ENCODE measurements at places on chromosomes 6 and 20.
A peak's percentile ranks its signal among the peaks of the same experiment; 100 is the strongest.

DNA sequence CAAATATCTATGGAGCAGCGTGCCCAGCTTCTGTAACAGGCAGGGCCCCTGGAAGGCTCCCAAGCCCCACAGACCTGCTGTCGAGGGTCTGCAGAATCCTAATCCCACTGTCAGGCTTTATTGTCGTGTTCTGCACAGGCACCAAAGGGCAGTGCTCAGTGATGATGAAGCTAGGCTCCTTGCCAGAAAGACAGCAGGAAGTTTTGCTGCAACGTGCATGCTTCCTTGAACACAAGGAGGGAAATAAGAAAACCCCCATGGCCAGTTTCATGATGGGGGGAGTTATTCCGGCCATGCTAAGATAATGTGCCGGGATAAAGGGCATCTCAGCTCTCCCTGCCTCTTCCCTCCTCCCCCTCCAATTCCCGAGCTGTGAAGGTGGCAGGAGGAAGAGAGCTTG lies 109.4 kb upstream of the KCNG1 start:
- no peak for DNase-seq

GRCh38 chr6:91487696-91488392 lies 901.0 kb upstream of the MAP3K7 start:
- DNase-seq, result no peak

GRCh38 chr6:149852881-149853280 lies 11.3 kb downstream of the LRP11 start:
- DNase-seq, result no peak

GRCh38 chr6:150773969-150774368 lies 91.5 kb upstream of the MTHFD1L start:
- DNase-seq, result no peak

GRCh38 chr6:122081921-122082320 lies 317.5 kb upstream of the HSF2 start:
- no peak for DNase-seq

DNA sequence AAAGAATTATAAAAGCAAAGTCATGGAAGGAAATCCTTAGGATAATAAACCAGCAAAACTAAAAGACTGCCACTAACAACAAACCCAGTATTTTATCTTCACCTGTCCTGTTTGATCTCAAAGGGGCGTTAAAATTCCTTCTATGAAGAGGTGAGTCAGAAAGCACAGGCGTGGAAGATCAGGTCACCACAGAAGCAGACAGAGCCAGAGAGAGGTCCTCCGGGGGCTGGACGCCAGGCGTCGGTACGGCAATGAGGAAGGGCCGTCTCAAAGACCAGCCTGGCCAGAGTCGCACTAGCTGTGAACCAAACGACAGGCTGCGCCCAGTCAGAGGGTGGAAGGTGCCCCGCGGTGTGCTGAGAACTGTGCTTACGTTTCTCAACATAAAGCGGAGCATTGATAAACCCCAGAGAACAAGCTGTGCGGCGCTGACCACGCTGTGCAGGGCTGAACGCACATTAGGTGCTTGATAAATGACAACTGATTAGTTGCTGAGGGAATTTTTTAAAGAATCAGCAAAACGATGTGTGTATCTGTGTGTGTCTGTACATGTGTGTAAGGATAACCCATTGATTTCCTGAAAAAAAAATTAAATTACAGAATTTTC lies 85.6 kb downstream of the RNASET2 start:
- DNase-seq, result no peak

DNA sequence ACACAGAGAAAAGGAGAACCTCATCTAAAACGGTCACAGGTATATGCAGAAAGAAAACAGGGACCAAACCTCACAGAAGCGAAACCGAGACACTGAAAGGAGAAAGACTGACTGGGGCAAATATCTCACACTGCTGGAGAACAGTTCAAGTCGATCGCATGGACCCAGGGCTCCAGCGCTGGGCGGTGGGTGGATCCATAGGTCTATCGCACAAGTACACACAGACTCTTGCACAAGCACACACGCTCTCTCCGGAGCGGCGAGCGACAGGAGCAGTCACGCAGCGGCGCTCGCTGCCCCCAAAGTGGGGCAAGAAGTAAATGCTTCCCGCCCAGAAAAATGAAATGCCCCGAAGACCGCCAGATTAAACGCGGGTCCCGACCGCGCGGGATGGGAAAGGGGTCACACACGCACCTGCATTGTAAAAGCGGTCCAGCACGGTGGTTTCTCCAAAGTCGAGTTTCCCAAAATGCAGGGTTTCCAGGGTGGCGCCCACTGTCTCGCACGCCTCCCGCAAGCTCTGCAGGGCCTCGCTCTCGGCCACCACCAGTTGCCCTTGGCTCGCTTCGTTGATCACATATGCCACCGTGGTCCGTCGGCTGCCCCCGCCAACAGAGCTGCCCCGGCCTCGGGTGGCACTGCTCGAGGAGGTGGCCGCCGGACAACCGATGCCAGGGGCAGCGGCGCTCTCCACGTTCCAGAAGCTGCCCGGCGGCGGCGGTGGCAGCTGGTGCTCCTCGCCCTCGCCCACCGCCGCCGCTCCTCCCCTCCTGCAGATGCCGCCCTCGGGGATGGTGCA lies 782 bp downstream of the MAP3K5 start:
- DNase-seq, result peak; percentile 44

DNA sequence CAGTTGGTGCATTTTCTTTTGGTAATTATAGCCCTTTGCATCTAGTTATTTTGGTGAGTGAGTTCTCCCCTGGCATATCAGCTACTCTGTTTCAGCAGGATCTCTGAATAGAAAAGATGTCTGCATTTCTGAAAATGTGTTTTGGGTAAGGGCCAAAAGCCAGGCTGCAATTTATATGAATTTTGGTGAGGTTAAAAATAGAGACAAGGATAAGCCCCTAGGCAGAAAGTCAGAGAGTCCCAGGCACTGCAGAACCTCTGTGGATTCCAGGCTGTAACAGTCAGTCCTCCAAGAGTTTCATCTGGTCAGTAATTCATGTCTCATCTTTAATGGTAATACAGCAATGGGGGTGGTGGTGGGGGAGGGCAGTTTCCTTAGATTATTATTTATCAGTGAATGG lies 53.0 kb downstream of the HDGFL1 start:
- DNase-seq, result no peak

GRCh38 chr6:97049253-97050011 lies 124.9 kb downstream of the KLHL32 start:
- no peak for DNase-seq

- DNase-seq, result no peak
Observed at GRCh38 chr6:144690133-144690532, 405.0 kb downstream of the UTRN start.

- no peak for DNase-seq
Observed at GRCh38 chr6:144639654-144640053, 354.5 kb downstream of the UTRN start.

- no peak for DNase-seq
Observed at GRCh38 chr20:50323777-50324775, 133.4 kb downstream of the CEBPB start.

DNA sequence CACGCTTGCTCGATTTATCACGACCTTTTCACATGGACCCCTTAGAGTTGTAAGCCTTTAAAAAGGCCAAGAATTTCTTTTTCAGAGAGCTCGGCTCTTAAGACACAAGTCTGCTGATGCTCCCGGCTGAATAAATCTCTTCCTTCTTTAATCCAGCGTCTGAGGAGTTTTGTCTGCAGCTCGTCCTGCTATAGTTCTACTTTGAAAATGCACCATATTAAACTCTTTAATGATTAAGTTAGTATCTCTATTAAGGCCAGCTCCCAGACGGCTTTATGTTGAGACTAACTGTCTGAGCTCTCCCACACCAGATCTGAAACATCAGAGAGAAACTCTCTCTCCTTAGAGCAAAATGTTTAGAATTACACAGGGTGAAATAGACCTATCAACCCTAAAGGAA lies 18.0 kb upstream of the GSTA3 start:
- no peak for DNase-seq
